Activated T-cell treated with anti-CD3 and anti-CD28 coated beads, Interleukin-2, amount 50 U/mL, for 4 hours (primary cell): ENCODE measurements at places on chromosomes 12 and 14. TPM values are rescaled to one million over a fixed set of nuclear protein-coding genes. Genes with fewer than 3 reads are reported as not detected.

DNA sequence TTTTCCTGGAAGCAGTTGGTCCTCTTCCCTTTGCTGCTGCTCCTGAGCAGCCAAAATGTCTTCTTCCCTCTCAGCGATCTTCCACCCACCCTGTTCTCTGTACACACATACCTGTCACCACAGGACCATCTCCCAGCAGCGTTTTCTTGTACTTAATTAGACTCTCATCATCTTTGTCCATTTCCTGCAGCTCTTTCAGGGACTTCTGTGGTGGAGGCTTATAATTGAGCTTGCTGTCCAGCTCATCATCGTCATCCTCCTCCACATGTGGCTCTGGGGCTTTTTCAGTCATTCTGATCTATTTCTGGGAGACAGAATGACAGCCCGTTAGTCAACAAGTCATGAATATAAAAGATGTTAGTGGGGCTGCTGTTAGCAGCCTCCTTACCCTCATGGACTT is 11.0 kb downstream of the ARHGDIB start:
- DNase-seq, result no peak

DNA sequence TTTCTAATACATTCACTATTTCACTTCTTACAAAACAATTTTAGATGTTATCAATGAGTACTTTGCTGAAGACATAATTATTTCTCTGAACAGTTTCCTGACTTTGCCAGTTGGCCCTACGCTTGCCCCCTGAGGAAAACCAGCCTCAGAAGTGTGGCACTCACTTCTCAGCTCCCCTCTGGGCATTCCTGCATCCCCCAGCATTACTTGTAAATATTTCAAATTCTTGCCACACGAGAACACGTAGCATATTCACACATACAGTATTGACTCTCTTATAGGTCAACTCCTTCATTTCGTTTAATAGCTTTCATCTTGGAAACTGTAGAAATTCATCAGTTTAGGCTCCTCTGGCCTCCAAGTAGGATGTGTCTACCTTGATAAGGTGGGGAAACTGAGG is 65.2 kb downstream of the OTX2 start:
- DNase-seq, result no peak

Gene DIO2
- total RNA-seq, result not detected

DNA sequence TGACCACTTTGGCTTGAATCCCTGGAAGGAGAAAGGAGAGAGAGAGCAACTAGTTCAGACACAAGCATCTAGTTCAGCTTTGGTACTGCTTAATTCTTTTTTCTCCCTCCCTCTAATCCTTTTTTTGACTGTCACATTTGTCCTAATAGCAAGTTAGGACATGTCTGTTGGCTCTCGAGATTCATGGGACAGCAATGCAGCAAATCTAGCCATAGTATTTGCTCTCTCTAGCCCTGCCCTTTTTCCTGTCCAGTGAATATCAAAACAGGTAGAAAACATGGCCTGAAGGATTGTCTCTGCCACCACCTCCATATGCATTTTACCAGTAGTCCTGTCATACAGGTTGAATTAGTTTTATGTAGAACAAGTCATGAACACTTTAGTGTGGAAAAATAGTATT is 116.4 kb downstream of the PTPRB start:
- no peak for DNase-seq

- DNase-seq, result no peak
Observed at GRCh38 chr12:3366451-3367110, 124.4 kb upstream of the PRMT8 start.

- DNase-seq, result no peak
Observed at GRCh38 chr12:68327896-68328295, 4.3 kb downstream of the MDM1 start.

- no peak for DNase-seq
Observed at GRCh38 chr14:65109357-65109756, 7.0 kb upstream of the MAX start.

Gene TEAD4
- 2.7 TPM for total RNA-seq

Gene SERPINA9
- not detected for total RNA-seq
